ENCODE measurements at places on chromosomes 7 and 10. TPM values are rescaled to one million over a fixed set of nuclear protein-coding genes. Genes with fewer than 3 reads are reported as not detected.

GRCh38 chr7:140674899-140675701, 2.4 kb downstream of the ADCK2 start:
- H3K36me3 ChIP-seq, result no peaks in the 10 kb centered on the region
- no peak overlapping the region for H3K4me3 ChIP-seq
- H3K27ac ChIP-seq, result no peak overlapping the region
- DNase-seq, result peak; percentile 79
- no peaks in the 10 kb centered on the region for H3K27me3 ChIP-seq
- peaks cover 7% of the 10 kb centered on the region for H3K4me1 ChIP-seq

- no peak overlapping the region for H3K27ac ChIP-seq
- no peaks in the 10 kb centered on the region for H3K27me3 ChIP-seq
- DNase-seq, result no peak
- no peaks in the 10 kb centered on the region for H3K4me1 ChIP-seq
- H3K36me3 ChIP-seq, result no peaks in the 10 kb centered on the region
- H3K4me3 ChIP-seq, result no peak overlapping the region
These were observed 46.1 kb downstream of the CPEB3 start for GRCh38 chr10:92244796-92245195.

DNA sequence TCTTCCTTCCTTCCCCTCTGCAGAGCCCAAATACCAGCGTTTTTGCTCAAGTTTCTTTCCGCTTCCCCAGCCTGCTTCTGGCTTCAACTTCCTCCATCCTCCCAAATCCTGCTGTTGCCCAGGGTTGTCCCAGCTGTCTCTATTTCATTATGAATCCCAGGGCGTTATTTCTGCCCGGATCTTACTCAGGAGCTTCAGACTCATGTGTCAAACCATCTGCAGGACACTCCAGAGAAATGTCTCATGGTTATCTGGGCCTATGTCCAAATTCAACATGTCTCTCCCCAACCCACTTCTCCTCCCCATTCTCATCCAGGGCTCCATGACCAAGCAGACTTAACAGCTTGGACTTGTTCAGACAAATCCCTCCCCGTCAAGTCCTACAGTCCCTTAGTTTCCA, 15.6 kb downstream of the ARHGAP22 start:
- H3K27ac ChIP-seq, result peak overlapping the region; percentile 20
- H3K4me3 ChIP-seq, result no peak overlapping the region
- H3K27me3 ChIP-seq, result no peaks in the 10 kb centered on the region
- H3K36me3 ChIP-seq, result no peaks in the 10 kb centered on the region

DNA sequence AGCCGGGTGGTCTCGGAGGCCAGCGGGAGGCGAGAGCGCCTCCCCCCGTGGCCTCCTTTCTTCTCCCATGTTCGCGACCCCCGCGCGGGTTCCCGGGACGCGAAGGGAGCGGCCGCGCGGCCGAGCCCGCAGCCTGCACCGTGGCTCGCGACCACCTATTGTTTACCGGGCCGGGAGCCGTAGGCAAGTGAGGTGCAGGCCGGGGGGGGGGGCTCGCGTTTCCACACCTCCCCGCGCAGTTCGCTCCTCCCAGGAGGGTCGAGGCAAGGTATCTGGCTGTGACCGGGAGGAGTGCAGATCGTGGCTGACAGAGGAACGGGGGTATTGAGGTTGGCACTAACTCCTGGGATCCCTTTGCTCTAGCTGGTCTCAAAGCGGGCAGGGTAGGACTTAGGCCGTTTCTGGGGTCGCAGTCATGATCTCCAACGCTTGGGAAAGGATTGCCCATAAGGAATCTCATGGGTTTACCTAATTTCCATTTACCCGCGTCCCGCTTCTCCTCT, 734 bp downstream of the PTPN12 start:
- H3K27ac ChIP-seq, result peak overlapping the region; percentile 95
- H3K27me3 ChIP-seq, result no peaks in the 10 kb centered on the region
- peaks cover 10% of the 10 kb centered on the region for H3K36me3 ChIP-seq
- peak; percentile 74 for DNase-seq
- peak overlapping the region; percentile 100 for H3K4me3 ChIP-seq
- peaks cover 19% of the 10 kb centered on the region for H3K4me1 ChIP-seq

DNA sequence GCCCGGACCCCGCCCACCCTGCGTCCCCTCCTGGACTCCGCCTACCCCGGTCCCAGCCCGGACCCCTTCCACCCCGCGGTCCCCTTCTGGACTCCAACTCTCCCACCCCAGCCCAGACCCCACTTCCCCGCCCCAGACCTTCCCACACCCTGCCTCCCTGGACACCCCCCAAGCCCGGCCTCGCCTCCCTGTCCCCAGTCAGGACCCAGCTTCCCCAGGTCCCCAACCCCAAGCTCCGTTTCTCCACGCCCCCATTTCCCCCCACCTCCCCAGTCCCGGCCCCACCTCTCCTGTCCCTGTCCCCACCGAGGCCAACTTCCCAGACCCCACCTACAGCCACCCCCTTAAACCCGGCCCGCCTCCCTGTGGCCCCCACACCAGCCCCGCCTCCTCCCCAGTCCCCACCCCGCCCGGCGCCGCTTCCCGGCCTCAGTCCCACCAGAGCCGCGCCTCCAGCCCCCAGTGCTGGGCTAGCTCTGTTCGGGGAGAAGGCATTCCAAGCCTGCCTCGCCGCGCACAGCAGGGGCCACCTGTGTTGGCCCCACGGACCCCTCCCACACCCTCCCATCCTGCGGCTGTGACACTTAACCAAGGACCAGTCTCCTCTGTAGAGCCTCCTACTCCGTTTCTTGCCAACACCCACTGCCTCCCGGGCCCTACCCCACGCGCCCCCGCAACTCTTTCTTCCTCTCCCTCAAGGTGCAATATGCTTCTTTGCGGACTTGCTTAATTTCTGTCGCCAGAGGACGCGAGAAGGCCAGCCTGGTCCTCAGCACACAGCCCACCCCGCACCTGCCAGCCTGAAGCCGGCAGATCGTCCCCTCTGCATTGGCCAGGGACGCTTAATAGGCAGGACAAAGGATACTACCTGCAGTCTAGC, 736 bp upstream of the ITIH5 start:
- H3K27me3 ChIP-seq, result peaks cover 17% of the 10 kb centered on the region
- no peak overlapping the region for H3K27ac ChIP-seq
- H3K4me1 ChIP-seq, result peaks cover 7% of the 10 kb centered on the region
- no peaks in the 10 kb centered on the region for H3K36me3 ChIP-seq
- H3K4me3 ChIP-seq, result no peak overlapping the region

DNA sequence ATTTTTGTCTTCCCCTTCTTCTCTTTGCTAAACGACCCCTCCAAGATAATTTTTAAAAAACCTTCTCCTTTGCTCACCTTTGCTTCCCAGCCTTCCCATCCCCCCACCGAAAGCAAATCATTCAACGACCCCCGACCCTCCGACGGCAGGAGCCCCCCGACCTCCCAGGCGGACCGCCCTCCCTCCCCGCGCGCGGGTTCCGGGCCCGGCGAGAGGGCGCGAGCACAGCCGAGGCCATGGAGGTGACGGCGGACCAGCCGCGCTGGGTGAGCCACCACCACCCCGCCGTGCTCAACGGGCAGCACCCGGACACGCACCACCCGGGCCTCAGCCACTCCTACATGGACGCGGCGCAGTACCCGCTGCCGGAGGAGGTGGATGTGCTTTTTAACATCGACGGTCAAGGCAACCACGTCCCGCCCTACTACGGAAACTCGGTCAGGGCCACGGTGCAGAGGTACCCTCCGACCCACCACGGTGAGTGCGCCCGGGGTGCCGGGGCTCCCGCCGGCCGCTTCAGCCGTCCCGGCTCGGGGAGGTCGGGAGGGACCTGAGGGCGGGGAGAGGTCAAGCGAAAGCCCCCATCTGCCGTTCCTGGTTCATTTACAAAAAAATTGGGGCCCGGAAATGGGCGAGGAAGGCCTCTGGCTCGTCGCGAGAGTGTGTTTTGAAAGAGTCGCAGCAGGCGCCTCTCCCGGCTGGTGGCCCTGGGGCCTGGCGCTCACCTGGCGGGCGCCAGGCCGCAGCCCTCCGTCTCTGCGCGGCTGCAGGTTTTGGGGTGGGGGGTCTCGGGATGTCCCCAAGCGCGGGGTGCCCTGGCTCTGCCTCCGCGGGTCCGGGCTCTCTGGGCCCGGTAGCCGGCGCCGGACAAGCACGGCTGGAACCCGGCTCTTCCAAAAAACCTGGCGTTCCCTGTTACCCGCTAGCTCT, 1.2 kb downstream of the GATA3 start:
- no peak for DNase-seq
- no peaks in the 10 kb centered on the region for H3K27me3 ChIP-seq
- 0 out of 2 replicates have a peak, but pooled peaks cover 3% of the 10 kb centered on the region for H3K4me1 ChIP-seq
- H3K27ac ChIP-seq, result peak overlapping the region; percentile 98
- peak overlapping the region; percentile 86 for H3K4me3 ChIP-seq

DNA sequence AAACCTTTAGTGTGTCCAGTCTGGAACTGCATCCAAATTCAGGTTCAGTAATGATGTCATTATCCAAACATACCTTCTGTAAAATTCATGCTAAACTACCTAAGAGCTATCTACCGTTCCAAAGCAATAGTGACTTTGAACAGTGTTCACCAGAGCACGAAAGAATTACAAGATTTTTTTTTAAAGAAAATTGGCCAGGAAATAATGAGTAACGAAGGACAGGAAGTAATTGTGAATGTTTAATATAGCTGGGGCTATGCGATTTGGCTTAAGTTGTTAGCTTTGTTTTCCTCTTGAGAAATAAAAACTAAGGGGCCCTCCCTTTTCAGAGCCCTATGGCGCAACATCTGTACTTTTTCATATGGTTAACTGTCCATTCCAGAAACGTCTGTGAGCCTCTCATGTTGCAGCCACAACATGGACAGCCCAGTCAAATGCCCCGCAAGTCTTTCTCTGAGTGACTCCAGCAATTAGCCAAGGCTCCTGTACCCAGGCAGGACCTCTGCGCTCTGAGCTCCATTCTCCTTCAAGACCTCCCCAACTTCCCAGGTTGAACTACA, 694 bp upstream of the FAS start:
- no peak for DNase-seq
- no peaks in the 10 kb centered on the region for H3K27me3 ChIP-seq
- H3K4me3 ChIP-seq, result peak overlapping the region; percentile 77
- peak overlapping the region; percentile 81 for H3K27ac ChIP-seq

DNA sequence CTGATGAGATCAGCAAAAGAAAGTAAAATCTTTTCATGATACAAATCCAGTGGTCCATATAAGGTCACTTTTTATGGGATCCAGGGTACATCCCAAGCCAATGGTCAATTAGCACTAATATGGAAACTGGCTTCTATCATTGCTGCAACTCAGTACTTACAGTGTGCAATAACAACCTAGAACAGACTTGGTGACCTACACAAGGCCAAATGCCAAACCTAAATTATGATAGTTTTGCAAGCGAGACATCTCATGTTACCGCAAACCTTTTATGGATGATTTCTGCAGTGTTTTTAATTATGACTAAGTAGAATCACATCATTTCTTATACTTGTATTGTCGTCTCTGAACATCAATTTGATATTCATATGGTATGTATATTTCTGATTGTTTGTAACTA, 583.5 kb upstream of the SEMA3D start:
- no peaks in the 10 kb centered on the region for H3K4me1 ChIP-seq
- H3K4me3 ChIP-seq, result no peak overlapping the region
- H3K27ac ChIP-seq, result no peak overlapping the region
- no peaks in the 10 kb centered on the region for H3K27me3 ChIP-seq

The TMEM176B gene
- 0.15 TPM for polyA plus RNA-seq

DNA sequence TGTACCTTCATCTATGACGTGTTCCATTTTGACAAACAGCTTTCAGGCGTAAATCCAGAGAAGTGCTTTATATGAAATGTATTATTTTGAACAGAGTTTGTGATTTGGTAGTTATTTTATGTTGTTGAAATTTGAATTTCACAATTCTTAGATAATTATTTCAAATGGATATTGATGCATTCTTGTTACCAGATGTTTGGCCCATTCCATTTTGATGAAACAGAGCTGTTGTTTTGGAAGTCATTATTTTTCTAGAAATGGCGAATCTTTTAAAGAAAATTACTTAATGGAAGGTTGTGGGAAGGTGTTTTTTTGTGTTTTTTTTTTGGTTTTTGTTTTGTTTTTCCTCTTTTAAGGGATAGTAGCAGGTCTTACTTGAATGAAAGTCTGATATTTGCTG, 2.4 kb downstream of the OTUD1 start:
- peaks cover 6% of the 10 kb centered on the region for H3K4me1 ChIP-seq
- H3K36me3 ChIP-seq, result no peaks in the 10 kb centered on the region
- no peaks in the 10 kb centered on the region for H3K27me3 ChIP-seq
- no peak for DNase-seq
- H3K27ac ChIP-seq, result no peak overlapping the region

DNA sequence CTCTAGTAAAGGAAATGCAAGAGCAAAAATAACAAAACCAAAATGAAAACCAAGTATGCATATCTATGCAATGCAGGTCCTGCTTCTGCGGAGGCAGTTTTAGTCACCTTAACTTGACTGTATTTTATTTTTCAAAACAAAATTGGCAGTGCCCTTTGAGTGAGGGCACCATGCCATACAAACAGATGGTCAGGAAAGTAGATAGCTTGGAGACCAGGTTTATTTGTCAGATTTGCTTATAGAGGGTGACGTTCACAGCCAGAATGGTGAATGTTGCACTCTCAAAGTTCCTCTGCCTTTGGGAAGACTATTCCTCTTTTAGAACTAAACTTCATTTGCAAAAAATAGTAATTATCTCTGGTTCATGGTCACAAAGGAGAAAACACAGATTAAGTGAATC, 801.9 kb downstream of the ANKRD7 start:
- H3K27ac ChIP-seq, result no peak overlapping the region
- H3K27me3 ChIP-seq, result no peaks in the 10 kb centered on the region
- DNase-seq, result no peak
- H3K36me3 ChIP-seq, result no peaks in the 10 kb centered on the region
- no peaks in the 10 kb centered on the region for H3K4me1 ChIP-seq
- H3K4me3 ChIP-seq, result no peak overlapping the region

GRCh38 chr7:137731436-137731835, 115.3 kb downstream of the DGKI start:
- H3K27ac ChIP-seq, result no peak overlapping the region
- no peak for DNase-seq
- H3K4me1 ChIP-seq, result peaks cover 6% of the 10 kb centered on the region
- H3K4me3 ChIP-seq, result no peak overlapping the region
- H3K36me3 ChIP-seq, result no peaks in the 10 kb centered on the region

DNA sequence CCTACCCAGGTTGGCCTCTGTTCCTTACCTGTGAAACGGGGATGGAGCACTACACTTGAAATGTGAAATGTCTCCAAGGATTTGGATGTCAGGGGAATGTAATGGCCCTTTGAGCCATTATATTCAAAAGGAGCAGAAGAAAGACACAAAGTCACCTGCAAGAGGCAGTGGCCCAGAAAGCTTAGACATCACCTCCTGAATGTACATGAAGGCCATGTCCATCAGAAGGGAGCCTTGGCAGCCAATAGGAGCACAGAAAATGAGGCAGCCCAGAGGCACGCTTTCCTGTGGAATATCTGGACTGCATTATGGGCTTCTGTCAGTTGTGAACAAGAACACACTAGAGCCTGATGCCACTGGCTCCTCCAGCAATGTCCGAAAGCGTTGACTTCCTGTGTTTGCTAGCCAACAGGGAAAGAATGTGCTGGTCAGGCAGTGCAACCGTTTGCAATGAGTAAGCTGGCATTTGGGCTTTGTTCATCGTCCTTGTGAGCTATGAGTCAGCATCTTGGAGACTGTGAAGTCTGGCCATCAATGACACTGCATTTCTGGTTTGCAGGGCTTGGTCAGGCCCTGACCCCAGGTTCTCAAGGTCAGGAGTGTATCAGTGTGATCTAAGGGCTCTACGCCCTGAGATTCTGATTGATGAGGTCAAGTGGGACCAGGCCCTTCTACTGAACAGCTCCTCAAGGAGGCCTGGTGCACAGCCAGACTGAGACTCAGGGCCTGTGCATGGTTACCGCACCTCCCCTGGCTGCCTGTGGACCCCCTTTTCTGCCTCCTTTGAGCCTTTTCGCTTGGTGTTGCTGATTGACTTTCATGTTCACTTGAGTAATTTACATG, 222.4 kb downstream of the RPS24 start:
- DNase-seq, result no peak
- no peak overlapping the region for H3K4me3 ChIP-seq
- H3K4me1 ChIP-seq, result peaks cover 30% of the 10 kb centered on the region
- no peaks in the 10 kb centered on the region for H3K27me3 ChIP-seq
- H3K36me3 ChIP-seq, result no peaks in the 10 kb centered on the region

Measured in SK-N-SH (cell line).